Body of pancreas (tissue), 4 donors: ENCODE measurements at places on chromosomes 1 and 21.

GRCh38 chr1:30616759-30617158 is 106.6 kb downstream of the MATN1 start:
- H3K4me3 ChIP-seq, result no peak overlapping the region
- no peaks in the 10 kb centered on the region for H3K27me3 ChIP-seq
- H3K27ac ChIP-seq, result no peak overlapping the region
- no peaks in the 10 kb centered on the region for H3K4me1 ChIP-seq
- DNase-seq, result no peak

- no peak for DNase-seq
- no peaks in the 10 kb centered on the region for H3K4me1 ChIP-seq
- no peak overlapping the region for H3K4me3 ChIP-seq
- no peaks in the 10 kb centered on the region for H3K27me3 ChIP-seq
Measured at GRCh38 chr1:81326212-81326611, 474.5 kb upstream of the ADGRL2 start.

- peak; percentile 17 for DNase-seq
- H3K4me3 ChIP-seq, result no peak overlapping the region
- H3K27ac ChIP-seq, result no peak overlapping the region
- no peaks in the 10 kb centered on the region for H3K36me3 ChIP-seq
- peaks cover 11% of the 10 kb centered on the region for H3K4me1 ChIP-seq
- no peaks in the 10 kb centered on the region for H3K27me3 ChIP-seq
Measured at GRCh38 chr1:59768792-59769735, 45.7 kb upstream of the HOOK1 start.

- no peaks in the 10 kb centered on the region for H3K4me1 ChIP-seq
- H3K27me3 ChIP-seq, result no peaks in the 10 kb centered on the region
- no peak for DNase-seq
Measured at GRCh38 chr1:210438928-210439841, 110.5 kb downstream of the HHAT start.

DNA sequence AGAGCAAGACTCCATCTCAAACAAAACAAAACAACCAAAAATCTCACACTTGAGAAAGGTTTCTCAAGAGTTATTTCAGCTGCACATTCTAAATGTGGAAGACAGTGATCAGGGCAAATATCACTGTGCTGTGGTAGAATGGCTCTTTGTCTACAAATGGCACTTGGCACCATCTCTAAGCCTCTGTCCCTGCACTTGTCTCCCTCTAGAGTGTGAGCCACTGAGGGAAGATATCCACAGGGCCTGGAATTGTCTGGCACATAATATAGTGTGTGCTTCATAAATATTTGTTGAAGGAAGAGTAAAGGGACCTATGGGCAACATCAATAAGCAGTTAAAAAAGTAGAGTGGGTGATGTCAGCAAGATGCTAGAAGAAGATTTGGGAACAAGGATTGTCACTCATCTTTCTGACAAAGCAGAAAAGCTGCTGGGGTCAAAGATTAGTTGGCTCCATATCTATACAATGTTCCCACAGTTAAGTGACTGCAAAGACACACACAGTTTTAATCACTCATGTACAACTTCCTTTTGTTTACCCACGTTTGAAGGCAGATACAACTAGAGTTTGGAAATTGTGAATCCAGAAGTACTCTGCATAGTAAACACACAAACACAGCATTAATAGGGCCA is 19.1 kb downstream of the CD101 start:
- H3K4me1 ChIP-seq, result no peaks in the 10 kb centered on the region
- no peaks in the 10 kb centered on the region for H3K36me3 ChIP-seq
- no peaks in the 10 kb centered on the region for H3K27me3 ChIP-seq
- H3K4me3 ChIP-seq, result no peak overlapping the region
- no peak overlapping the region for H3K27ac ChIP-seq

DNA sequence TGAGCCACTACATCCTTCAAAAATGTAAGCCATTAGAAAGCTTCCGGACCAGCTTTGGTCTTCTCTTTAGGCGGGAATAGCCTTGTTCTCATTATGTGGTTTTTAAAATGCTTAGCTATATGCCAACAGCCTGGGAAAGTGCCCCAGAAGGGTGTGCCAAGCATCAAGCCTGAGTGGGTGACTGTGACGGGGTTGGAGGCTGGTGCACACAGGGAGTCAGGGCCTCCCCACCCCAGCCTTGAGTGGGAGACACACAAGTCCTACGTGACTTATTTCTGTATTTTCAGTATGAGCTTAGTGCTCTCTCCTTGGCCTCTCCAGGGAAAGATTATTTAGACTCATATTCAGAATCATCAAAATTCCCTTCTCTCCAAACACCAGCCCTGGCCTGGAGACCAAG is 9.8 kb downstream of the UBASH3A start:
- no peaks in the 10 kb centered on the region for H3K27me3 ChIP-seq
- H3K4me1 ChIP-seq, result no peaks in the 10 kb centered on the region
- no peaks in the 10 kb centered on the region for H3K36me3 ChIP-seq
- no peak overlapping the region for H3K27ac ChIP-seq

- H3K27me3 ChIP-seq, result no peaks in the 10 kb centered on the region
- no peak overlapping the region for H3K27ac ChIP-seq
- no peaks in the 10 kb centered on the region for H3K4me1 ChIP-seq
- H3K36me3 ChIP-seq, result peaks cover 8% of the 10 kb centered on the region
Measured at GRCh38 chr1:43691871-43692815, 15.2 kb upstream of the ST3GAL3 start.
